ENCODE measurements at places on chromosomes 5 and 9.

DNA sequence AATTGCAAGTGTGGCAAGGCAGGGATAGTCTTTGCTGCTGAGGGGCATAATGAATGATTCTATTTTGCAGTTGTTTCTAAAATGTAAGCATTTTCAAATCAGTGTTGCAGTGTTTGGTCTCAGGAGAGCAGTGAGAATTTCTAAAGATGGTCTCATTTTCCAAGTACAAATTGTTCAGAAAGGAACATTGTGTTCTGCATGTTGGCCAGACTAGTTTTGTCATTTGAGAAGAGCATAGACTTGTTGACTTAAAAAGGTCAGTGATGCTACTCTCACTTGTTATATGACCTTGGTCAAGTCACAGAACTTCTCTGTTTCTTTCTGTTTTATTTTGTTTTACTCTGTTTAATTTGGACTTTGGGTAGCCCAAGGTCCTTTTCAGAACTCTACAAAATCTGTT lies 344.6 kb downstream of the OSTF1 start:
- DNase-seq, result no peak

GRCh38 chr9:113993838-113994540 lies 84.1 kb downstream of the AMBP start:
- DNase-seq, result no peak

DNA sequence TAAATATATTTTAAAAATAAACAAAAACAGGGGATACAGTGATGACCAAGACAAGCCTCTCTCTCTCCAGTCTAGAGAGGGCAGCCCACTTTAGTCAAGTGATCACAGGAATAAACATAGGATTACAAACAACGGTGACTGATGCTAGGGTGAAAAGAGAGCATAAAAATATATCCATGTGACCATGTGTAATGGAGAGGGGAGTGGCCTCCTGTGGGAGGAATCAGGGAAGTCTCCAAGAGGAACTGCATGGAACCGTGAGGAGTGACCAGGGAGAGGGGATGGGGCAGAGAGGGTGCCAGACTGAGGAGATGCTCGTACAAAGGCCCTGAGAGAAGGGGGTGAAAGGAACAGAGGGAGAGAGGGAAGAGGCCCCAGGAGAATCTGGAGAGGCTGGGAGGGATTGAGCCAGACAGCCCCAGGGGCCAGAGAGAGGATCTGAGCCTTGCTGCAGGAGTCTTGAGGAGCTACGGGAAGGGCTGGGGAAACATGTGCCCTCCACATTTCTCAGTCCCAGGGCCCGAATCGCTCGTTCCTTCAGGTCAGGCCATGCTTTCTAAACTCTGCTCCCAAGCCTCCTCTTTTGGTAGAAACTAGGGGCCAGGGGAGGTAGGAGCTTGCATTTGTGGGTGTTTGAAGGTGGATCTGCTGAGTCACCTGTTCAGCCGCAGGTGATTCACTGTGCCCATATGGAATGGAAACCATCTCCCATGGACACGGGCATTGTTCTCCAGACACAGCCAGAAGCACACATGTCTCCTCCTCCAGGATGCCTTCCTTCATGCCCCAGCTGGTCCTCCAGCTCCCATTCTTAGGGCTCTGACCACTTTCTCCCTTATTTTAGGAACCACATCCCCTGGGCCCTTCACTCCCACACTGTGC lies 63.8 kb downstream of the PAX5 start:
- no peak for DNase-seq

DNA sequence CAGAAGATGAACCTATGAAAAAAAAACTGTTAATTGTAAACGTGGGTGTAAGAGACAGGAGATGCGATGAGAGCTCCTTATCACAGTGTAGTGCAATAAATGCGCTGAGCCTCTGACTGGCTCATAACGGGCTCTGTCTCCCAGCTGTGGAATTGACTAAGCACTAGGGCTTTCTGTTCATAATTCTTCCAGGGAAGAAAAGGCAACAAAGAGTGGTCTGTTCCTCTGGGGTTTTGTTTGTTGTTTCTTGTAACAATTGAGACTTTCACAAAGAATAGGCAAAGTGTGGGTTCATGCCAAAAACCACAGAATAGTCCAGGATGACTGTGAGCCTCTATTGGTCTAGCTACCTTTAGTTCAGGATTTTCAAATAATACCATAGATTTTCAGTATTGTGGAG lies 39.4 kb downstream of the UBE2QL1 start:
- DNase-seq, result no peak

DNA sequence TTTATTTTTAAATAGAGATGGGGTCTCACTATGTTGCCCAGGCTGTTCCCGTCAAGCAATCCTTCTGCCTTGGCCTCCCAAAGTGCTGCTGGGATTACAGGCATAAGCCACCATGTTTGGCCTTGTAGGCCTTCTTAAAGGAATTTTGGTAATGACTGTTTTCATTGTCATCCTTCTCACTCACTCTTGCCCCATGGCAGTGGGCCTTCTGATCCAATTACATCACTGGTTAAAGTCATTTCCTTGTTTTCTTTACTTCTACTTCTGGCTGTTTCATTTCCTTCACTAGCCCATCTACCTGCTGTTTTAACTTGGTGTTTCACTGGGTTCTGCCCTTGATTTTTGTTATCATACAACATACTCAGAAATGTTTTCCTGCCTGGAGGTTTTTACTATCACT lies 20.1 kb upstream of the NIM1K start:
- no peak for DNase-seq

GRCh38 chr9:99606296-99606695 lies 215.4 kb upstream of the NR4A3 start:
- no peak for DNase-seq

- DNase-seq, result no peak
Observed at GRCh38 chr5:174775081-174775480, 50.7 kb downstream of the MSX2 start.

DNA sequence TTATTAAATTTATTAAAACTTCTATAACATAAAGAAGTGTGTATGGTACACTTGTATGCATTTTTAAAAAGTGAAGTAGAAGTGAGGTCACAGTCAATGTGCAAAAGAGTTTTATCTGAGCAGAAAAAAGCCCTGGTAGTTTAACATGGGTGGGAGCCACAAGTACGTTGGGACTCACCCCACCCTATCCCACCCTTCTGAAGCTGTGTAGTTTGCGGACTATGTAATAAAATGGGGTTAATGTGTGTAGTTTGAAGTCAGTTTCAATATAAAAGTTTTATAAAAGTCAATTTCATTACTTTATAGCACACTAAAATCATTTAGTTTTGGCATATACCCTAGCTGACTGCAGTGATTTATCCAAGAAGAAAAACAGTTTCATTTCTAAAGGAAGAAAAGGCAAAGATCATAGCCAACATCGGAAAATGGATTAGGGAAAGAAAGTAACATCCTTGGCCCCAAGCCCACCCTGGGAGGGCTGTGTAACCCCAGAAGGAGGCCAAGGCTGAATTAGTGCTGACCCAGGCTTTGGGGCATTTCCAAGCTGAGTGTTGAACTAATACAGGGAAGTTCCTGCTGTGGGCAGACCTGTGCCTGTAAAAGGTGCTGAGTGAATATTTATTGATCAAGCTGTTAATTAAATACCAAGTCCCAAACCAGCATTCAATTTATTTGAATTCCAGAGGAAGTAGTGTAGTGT lies 398.6 kb upstream of the ADAMTSL1 start:
- no peak for DNase-seq

DNA sequence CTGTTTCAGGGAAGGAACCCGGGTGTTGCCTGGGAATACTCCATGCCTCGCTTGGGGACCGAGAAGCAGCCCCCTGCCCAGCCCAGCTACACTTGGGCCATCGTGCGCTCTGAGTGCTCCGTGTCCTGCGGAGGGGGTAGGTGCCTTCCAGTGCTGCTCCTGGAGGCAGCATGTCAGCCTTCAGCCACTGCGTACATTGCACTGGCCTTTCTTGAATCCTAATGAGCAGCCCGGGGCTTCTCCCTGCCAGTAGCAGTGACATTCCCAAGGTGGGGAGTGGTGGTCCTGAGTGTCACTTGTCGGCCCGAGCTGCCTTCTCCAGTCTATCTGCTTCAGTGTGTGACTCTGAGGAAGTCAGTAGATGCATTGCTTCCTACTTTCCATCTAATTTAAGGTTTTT lies 101.9 kb downstream of the ADAMTS16 start:
- DNase-seq, result no peak

DNA sequence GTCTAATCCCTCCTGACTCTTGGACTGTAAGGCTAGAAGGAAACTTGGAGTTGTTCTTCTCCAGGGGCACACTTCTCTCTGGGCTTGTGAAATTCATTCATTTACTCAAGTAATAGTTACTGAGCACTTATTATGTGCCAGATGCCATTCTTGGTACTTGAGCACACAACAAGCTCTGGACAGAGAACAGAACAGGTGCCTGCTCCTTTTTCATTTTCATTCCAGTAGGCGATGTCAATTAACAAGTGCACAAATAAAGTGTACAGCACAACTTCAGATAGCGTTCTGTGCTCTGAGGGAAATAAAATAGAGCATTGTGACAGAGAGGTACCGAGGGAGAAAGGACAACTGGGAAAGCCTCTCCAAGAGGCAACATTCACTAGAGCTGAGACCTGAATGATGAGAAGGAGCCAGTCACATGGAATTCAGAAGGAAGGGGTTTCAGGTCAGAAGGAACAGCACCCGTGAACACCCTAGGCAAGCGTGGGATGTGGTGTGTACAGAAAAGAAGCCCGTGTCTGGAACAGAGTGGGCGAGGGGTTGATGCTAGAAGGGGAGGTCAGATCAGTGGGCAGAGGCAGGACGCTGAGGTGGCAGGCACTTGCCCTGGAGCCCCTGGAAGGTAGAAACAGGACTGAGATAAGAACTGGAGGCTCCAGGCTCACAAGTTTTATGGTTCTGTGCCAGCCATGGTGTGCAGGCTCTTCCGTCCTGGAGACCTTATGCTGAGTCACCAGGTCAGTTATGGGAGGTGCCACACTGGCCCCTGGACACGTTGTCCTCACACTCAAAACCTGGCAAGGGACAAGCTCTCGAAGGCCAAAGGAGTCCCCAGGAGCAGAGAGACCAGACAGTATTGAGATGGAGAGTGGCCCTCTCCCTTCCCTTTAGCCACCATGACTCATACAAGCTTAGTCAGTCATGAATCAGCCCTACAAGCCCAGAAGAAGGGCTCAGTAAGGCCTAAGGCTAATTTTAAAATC lies 7.2 kb upstream of the ABLIM3 start:
- DNase-seq, result peak; percentile 56

- DNase-seq, result no peak
Observed at GRCh38 chr5:180069589-180070247, 1.8 kb downstream of the RNF130 start.

DNA sequence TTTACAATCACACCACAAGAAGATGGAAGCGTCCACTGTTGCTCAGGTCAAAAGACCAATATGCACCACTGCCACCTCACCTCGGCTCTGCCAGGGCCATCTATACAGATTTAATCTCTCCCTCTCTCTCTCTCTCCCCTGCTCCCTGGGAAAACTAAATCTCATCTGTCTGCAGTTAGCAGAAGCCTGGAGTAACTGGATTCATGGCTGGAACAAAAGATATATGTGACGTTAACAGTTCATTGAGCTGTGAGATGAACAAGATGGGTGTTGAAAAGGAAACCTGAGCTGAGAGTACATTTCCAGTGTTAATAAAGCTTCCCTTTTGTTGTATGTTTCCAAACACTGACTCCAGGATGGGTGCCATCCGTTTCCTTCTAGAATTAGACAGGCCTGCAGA lies 369.7 kb downstream of the CDK5RAP2 start:
- no peak for DNase-seq

DNA sequence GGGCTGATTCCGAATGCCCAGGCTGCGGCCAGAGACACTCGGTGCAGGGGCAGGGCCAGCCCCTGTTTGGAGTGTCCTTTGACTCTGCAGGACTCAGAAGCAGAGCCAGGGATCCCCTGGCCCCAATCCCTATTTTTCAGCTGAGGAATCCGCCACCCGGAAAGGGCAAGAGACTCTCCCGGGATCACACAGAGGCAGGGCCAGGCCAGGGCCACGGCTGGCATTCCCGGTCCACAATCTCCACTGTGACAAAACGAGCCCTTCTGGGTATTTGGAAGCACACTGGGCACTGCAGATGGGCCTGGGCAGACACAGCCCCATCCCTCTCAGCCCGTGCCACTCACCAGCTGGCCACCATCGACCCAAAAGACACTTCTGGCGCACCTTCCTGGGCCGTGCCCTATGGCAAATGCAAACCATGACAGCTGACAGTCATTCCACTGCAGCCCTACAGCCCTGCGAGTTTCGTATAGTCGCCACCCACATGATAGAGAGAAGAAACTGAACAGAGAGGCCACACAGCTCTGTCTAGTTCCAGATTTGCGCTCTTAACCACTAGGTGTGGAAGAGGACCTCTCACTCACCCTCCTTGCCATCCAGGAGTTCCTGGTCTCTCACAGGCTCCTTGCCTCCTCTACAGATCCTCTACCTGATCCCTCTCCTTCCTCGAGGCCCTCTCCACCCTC lies 13.3 kb downstream of the NR5A1 start:
- DNase-seq, result no peak

DNA sequence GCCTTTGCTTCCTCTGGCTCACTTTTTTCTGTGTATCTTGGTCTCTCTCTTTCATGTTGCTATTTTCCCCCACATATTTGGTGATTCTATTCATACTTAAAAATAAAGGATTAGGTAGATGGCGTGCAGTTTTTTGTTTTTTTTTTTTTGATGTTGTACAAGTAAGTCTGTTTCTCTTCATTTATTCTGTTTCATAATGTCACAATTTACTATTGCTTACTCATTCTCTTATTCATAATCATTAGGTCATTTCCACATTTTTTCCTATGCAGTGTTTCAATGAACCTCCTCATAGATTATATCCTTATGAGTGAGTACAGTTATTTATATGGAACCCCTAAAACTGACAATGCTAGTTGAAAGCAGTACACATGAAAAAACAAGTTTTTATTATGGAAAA lies 136.3 kb downstream of the APBA1 start:
- DNase-seq, result no peak

DNA sequence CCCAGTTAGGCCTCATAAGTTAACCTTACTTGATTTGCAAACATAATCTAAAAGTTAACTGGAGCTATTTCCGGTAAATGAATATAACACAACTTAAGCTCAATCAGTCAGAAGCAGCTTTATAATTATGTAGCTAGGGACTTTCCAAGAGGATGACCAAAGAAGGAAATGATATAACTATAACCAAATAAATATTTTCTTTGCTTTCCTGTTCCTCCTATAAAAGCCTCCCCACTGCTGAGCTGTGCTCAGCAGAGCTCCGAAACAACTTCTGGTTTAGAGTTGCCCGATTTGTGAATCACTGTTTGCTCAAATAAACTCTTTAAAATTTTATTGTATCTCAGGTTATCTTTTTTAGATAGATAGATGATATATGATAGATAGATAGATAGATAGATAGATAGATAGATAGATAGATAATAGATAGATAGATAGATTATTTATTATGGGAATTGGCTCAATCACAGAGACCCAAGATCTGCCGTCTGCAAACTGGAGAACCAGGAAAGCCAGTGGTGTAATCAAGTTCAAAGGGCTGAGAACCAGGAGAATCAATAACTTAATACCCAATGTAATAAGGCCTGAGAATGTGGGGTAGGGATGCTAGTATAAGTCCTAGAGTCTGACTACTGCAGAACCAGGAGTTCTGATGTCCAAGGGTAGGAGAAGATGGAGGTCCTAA lies 19.3 kb upstream of the TMEM161B start:
- DNase-seq, result no peak

GRCh38 chr5:145110834-145111233 lies 724.3 kb downstream of the PRELID2 start:
- no peak for DNase-seq

GRCh38 chr9:94995048-94995693 lies 268.7 kb downstream of the AOPEP start:
- no peak for DNase-seq

GRCh38 chr5:63164838-63165535 lies 586.4 kb downstream of the LRRC70 start:
- no peak for DNase-seq

- DNase-seq, result peak; percentile 86
Observed at GRCh38 chr9:69019808-69020207, 5.9 kb upstream of the PRKACG start.

GRCh38 chr5:172685091-172685490 lies 44.0 kb downstream of the NEURL1B start:
- no peak for DNase-seq

All from K562 (cell line).